NCI-H1694 (cell line): ENCODE measurements at places on chromosomes 3 and 15.

GRCh38 chr3:123202451-123202850 lies 708 bp downstream of the SEC22A start:
- no peak for DNase-seq

DNA sequence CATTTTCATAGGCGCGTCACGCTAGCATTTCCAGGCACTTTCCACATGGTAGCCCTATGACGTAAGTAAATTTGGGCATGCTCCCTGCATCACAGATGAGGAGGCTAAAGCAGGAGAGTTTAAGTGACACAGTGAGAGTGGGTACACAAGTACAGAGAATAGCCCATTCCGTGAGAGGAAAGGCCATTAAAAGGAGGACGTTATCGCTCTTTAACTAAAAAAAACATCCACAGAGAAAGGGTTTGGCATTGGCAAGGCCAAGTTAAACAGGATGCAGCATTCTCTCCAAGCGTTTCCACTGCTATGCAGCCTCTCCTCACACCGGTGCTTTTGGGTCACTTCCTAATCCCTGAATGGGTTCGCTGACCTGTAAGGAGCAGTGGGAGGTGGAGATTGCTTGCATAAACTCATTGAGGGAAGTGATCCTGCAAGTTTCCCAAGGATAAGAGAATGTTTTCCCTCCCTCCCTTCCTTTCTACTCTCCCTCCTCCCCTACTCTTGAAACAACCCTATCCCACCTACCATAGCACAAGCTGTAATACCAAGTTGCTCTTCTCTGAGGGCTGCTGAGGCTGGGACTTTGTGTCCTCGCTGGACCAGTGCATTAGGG lies 147.7 kb downstream of the VGLL4 start:
- no peak for DNase-seq

DNA sequence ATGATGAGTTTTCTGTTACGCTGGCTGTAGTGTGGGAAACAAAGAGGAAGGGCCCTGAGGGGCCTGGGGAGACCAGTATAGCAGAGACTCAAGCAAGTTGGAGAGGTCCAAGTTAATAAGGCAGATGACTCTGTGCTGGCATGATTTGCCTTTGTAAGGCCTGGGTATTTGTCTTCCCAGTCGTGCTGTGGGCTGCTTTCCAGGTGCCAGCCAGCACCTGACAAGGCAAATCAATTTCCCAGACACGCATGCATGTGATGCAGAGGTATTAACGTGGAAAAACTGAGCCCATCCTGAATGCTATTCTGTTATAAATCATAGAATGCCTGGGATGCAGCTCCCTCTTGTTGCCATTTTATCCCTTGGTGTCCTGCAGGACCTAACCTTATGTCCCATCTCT lies 175.6 kb downstream of the MFSD1 start:
- DNase-seq: no peak

GRCh38 chr3:18223974-18224373 lies 201.2 kb downstream of the SATB1 start:
- DNase-seq: no peak

- no peak for DNase-seq
Measured at GRCh38 chr3:27728195-27729087, 6.3 kb upstream of the EOMES start.

- no peak for DNase-seq
Measured at GRCh38 chr3:139687431-139687830, 9.7 kb upstream of the NMNAT3 start.

DNA sequence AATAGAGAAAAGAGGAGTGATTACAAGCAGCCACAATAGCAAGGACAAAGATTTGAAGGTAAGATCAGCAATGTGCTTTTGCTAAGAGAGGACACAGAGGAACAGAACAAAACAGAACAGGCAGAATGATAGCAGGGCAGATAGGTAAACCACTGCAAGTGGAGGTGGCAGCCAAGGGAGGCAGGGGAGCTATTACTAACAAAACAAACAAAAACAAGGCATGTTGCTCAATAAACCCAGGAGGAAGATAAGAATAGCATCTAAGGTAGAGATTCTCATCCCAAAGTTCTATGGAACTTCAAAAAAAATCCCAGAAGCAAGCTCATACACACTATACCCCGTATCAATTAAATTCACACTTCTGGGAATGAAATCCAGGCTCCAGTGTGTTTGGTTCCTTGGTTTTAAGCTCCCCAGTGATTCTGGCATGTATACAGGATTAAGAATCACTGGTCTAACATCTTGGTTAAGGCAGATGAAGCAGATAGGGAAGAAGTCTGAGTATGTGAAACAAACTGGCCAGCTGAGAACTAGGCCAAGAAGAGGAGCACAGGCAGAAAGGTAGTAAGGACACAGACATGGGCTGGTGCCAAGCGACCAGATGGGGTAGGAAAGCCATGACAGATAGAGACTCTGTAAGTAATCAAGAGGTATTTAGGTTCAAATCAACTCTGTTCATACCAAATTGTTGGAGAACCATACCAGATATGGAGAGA lies 189.2 kb downstream of the DTWD1 start:
- DNase-seq: no peak

DNA sequence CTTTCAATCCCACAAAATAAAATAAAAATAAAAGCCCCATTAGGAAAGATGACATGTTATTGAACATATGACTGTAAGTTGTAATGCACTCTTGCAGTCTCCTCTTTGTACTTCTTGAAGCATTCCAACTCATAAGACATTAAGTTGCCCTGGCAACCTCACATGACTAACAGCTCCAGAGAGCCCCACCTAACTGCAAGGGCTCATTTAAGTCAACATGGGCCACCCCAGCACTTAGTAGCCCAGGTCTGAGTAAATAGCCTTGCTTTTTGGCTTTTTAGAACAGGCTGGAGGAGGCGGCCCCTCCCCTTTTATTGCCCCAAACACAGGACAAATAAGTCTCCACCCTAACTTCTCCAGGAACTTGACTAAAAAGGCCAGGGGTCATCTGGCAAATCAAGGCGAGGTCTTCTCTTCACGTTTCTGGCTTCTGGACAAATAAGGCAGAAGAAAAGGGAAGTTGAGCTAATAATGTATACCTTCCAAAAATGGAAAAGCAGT lies 135.1 kb downstream of the TMCO5A start:
- DNase-seq: peak; percentile 30

DNA sequence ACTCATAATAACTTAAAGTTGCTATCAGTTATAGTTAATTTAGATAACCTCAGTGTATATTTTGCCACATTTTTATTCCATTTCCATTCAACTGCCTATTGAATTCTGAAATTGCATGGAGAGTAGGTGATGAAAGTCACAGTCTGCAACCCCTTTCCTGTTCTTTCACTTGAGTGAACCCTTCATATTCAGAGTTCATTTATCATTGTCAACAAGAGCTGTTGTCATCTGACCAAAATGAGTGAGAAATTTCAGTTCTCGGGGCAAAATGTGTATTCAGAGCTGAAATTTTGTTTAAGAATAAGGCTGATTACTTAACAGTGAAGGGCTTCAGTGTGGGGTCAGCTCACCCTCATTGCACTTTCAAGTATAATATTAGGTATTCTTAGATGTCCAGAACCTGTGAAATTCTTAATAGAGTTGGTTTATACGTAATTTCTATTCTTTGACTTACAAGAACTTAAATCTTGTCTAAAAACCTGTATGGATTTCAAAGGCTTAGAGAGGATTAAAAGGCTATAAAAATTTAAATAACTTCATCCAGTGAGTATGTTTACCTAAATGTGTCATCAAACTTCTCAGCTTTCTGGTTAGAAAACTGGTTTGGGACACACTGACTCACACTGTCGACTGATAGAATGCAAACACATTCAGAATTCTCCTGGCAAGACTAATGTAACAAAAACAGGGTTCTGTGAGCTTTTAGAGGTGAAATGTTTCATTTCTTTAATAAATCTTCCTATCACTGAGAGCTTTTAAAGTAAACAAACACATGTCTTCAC lies 92.2 kb downstream of the CMSS1 start:
- DNase-seq: no peak

DNA sequence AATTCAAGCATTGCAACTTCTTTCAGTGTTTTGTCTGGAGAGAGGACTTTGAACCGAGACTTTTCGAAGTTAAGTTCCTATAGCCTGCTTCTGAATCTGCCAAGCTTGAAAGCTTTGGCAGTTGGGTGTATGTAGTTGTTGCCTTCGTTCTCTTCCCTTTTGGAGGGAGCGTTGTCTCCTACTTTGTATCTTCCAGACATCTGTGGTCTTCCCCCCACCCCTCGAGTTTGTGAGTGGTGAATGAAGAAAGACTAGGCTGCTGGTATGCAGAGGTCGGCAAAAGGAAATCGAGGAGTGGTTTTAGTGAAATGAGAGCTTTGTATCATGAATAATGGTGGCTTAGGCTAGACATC lies 1.3 kb downstream of the CTNNB1 start:
- DNase-seq: no peak

- DNase-seq: peak; percentile 28
Measured at GRCh38 chr3:197029511-197030167, at the start of gene MELTF. Gene MELTF (minus strand): TSS chr3:197029817. CDS start chr3:197029702, 115 bp downstream.

DNA sequence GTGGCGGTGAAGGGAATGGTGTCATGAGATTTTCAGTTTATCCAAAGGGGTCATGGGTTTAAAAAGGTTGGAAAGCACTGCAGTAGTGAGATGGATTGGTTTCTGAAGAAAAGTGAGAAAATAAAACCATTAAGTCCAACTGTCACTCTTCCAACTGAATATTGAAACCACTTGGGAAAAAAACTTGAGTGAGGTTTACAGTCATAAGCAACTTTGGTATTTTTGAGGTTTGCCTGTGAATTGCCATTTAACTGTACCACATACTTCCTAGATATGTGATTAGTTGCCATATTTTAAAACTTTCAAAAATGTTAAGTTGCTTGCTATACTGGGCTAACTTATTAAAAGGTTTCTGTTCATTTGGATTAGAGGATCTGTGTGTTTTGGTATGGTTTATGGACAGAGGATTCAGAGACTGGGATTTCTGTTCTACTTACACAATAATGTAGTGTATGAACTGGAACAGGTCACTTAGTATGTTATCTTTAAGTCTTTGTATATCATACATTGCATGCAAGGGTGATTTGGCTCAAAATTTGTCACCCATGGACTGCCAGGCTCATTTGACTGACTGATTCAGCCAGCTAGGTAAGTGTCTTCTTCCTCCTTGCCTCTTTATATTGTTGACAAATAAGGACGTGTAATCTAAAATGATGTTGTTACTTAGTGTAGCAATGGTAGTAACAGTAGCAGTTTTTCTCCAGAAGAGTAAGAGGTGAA lies 201.4 kb upstream of the EOMES start:
- no peak for DNase-seq

DNA sequence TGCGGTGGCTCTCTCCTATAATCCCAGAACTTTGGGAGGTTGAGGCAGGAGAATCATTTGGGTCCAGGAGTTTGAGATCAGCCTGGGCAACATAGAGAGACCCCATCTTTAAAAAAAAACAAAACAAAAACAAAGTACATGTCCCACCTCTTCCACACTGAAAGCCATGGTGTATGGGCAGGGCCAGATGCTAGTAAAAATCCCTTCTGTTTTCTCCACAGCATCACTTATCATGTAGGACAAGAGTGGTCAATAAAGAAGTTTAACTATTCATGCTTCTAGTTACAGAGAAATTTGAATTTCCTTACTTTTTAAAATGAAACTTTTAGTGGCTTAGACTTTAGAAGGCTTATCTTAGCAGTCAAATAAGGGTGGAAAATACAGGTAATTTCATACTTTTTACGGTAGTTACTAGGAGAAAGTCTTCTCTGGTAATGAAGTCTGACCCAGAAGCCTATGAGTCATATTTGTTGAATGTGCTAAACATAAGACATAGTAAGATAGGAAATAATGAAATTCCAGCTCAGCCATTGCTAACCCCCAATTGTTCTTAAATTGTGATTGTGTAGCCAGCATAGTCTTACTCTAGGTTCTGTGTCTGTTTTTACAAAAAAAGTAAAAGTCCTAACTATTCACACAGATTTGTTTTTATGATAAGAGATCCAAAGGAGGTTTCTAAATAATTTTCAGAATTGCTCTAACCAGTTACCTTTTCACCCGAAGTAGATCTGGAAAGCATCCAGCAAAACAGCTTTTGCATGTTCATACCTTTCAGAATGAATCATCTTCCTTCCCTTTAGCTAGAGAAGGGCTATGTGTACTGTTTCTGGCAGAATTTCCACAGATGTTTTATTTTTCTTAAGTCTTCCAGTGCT lies 16.4 kb upstream of the ZNF609 start:
- no peak for DNase-seq

GRCh38 chr3:48623851-48624547 lies 2.4 kb upstream of the TMEM89 start:
- DNase-seq: no peak

DNA sequence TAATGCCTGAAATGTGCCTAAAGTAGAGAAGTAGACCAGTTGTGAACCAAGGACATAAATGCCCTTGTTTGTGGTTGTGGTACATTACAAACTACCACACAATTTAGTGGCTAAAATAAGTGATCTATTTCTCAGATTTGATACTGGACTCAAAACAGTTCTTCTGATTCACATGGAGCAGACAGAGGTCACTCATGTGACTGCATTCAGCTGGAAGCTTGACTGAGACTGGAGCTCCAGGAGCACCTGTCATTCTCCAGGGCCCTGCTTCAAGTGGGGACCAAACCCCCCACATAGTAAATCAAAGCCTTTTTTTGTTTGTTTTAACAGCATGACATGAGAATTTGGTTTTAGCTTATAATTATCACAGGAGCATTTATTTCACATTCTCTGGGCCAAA lies 301.2 kb downstream of the OXSM start:
- DNase-seq: no peak

- DNase-seq: no peak
Measured at GRCh38 chr15:60340207-60340921, 57.4 kb downstream of the ANXA2 start.

DNA sequence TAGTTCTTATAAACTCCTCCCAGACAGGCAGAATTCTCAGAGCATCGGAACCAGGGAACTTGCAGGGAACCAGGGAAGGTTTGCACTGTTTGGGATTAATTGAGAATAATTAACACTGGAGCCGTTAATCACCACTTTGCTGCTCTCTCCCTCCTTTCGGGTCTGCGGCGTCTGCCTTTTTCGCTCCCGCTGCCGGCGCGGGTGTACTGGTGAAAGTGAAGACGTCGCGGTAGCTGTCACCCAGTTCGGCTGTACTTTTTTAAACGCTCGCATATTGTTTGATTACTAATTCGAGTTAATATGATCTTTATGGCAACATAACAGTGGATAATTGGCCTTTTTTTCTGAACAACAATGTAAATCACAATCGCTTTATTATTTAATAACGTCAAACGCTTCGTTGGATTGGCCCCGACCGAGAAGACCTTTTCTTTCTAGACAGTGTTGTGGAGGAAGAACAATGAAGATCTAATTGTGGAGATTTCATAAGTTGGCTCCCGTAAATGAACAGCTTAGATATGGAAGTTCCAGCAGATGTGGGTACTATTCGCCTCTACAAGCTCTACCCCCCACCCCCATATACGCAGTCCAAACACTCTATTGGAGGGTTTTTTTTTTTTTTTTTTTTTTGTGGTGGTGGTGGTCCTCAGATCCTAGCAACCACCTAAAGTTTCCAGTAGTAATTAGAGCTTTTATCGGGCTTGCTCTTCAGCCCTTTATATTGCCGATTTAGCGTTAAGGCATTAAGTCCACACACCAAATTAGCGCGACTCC lies 12.7 kb downstream of the SOX2 start:
- DNase-seq: no peak
